Peyer's patch (tissue), 4 donors: ENCODE measurements at places on chromosomes 13 and 19. TPM values are rescaled to one million over a fixed set of nuclear protein-coding genes. Genes with fewer than 3 reads are reported as not detected.

PNMA8A gene
- not detected for total RNA-seq

FXYD3 gene
- total RNA-seq = 1,056 TPM

PSG2 gene
- not detected for total RNA-seq

PPP5C gene
- total RNA-seq = 136 TPM

UBAC2 gene
- 61.3 TPM for total RNA-seq

CBY2 gene
- not detected for total RNA-seq

RFPL4AL1 gene
- total RNA-seq = not detected

FUT6 gene
- total RNA-seq = 329 TPM

NKG7 gene
- not detected for total RNA-seq

CCDC8 gene
- total RNA-seq = 0.85 TPM

NFKBIB gene
- 27.7 TPM for total RNA-seq

ZNF850 gene
- total RNA-seq = 3.3 TPM

TNNI3 gene
- total RNA-seq = not detected

ZNF888 gene
- 6.6 TPM for total RNA-seq

SHISA2 gene
- total RNA-seq = not detected

CASP14 gene
- not detected for total RNA-seq

ANGPTL4 gene
- 82.1 TPM for total RNA-seq

TMEM91 gene
- total RNA-seq = 8.4 TPM

OR7A5 gene
- not detected for total RNA-seq

ZNF69 gene
- 19.8 TPM for total RNA-seq

HSPB6 gene
- 19.8 TPM for total RNA-seq

CYSLTR2 gene
- 1.2 TPM for total RNA-seq

ERVK3-1 gene
- 51.2 TPM for total RNA-seq

KCNJ14 gene
- total RNA-seq = 0.88 TPM

CGB2 gene
- total RNA-seq = not detected

LYPD4 gene
- total RNA-seq = not detected

ATP8B3 gene
- 0.94 TPM for total RNA-seq

POGLUT2 gene
- total RNA-seq = 0.70 TPM

RNF225 gene
- total RNA-seq = not detected

KLF1 gene
- not detected for total RNA-seq

ZNF548 gene
- total RNA-seq = 47.9 TPM

LSM4 gene
- 182 TPM for total RNA-seq

ZNF540 gene
- total RNA-seq = 2.5 TPM

OR7C1 gene
- not detected for total RNA-seq

CLIP3 gene
- 9.8 TPM for total RNA-seq

YJEFN3 gene
- 5.4 TPM for total RNA-seq
